Dermis microvascular lymphatic vessel endothelial cell (primary cell): ENCODE measurements at places on chromosomes 12 and 14.

- DNase-seq = no peak
Observed at GRCh38 chr12:106631150-106631549, 48.3 kb downstream of the RFX4 start.

GRCh38 chr12:59055204-59055860, 135.0 kb upstream of the LRIG3 start:
- DNase-seq = peak; percentile 93

GRCh38 chr14:77804592-77804991, 4.7 kb downstream of the ADCK1 start:
- DNase-seq = no peak

GRCh38 chr12:120853188-120853587, 51.0 kb downstream of the SPPL3 start:
- peak; percentile 38 for DNase-seq

DNA sequence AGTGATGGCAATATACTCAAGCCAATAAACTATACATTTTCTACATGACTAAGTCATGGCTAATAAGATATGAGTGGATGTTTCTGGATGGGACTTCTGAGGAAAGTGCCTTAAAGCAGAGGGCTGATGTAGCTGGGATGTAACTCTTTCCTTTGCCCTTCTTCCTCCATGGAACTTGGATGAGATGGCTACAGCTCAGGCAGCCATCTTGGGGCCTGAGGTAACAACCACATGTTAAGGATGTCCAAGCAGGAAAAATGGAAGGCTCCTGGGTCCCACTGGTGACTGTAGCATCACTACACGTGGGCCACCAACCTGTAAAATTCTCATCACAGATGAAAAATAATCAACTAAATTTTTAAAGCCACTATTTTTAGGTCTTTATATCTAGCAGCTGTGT, 54.4 kb upstream of the GRIP1 start:
- DNase-seq = no peak

GRCh38 chr12:96060041-96060440, 24.7 kb upstream of the LTA4H start:
- DNase-seq = no peak

DNA sequence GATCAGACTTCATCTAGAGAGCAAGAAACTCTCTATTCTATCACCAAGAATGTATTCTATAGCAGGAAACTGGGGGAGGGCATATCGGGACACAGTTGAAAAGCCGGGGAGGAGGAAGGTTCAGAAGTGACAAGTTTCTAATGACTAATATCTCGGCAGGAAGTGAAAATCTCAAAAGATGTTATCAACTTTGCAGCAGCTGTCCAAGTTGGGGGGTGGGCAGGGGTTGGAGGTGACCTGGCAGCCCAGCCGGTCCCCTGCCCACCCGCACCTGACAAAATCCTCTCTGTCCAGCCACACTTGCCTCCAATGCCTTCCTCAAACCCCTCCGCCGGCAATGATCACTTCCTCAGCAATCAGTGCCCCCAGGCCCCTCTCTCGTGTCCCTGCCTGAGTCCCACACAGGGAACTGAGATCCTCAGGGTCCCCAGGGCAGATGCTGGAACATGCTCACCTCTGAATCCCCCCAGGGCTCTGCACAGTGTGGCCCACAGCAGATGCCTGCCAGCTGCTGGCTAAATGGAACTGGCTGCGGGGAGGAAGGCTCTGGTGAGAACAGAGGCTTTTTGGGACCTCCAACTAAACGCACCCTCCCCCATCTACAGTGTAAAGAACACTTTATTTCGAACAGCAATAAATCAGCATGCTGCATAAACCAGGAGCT, 43.9 kb downstream of the CCDC88C start:
- DNase-seq = peak; percentile 56

DNA sequence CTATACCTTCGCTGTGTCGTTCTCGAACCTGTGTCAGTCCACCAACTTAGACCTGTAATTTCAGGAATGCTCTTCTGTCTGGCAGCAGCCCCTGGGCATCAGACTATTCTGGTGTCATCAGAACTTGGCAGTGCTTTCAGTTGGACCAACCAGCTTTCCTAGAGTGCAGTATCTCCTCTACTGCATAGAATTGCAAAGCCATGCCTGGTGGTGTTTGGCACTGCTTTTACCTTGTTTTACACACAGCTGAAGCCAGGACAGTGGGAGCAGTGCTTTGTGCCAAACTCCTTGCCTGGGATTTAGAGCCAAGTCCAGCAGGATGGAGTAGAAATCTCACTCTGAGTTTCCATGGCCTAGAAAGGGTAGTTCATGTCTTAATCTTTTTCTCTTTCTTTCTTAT, 1.5 kb downstream of the FLVCR2 start:
- no peak for DNase-seq

- DNase-seq = no peak
Observed at GRCh38 chr14:23735394-23735793, 99.2 kb downstream of the DHRS2 start.

DNA sequence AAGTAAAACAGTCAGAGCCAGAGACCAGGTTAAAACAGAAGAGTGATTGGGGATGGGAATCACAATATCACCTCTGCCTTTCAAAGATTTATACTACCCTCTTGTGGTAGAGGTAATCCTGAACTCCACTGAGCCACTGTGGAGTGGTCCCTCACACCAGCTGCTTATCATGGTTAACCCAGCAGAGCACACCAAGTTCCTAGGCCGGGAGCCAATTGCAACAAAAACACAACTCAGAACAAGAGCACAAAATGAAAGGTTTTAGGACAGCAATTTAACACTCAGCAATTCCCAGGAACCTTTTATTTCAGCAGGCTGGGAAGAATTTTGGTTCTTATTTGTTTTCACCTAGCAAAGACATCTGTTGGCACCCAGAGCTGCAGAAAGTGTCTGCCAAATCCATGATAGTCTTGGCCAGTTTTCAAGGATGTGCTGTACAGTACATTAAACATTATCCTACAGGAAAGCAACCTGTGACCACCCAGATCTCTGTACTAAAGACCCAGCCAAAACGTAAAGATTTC, 220.5 kb upstream of the ATXN7L3B start:
- DNase-seq = peak; percentile 24

DNA sequence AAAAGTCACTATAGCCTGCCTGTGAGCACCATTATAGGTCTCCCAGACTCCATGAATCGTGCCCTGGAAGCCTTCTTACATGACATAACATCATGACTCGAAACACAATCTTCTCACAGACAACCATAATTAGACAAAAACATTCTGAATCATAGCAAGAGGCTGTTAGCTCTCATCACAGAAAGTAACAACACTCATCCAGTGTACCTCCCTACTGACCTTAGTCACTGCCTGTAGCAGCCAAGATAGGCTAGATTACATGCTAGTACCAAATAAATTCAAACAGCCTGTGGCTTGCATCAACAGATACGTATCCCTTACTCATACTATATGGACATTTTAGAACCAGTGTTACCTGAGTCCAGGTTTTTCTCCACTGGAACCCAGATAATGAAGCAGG, 663.8 kb upstream of the FOXG1 start:
- DNase-seq = no peak

- peak; percentile 71 for DNase-seq
Observed at GRCh38 chr14:65211341-65211987, 109.1 kb upstream of the MAX start.

GRCh38 chr12:97181571-97182265, 274.7 kb downstream of the NEDD1 start:
- DNase-seq = no peak

- no peak for DNase-seq
Observed at GRCh38 chr12:21433525-21433924, 3.9 kb upstream of the PYROXD1 start.

DNA sequence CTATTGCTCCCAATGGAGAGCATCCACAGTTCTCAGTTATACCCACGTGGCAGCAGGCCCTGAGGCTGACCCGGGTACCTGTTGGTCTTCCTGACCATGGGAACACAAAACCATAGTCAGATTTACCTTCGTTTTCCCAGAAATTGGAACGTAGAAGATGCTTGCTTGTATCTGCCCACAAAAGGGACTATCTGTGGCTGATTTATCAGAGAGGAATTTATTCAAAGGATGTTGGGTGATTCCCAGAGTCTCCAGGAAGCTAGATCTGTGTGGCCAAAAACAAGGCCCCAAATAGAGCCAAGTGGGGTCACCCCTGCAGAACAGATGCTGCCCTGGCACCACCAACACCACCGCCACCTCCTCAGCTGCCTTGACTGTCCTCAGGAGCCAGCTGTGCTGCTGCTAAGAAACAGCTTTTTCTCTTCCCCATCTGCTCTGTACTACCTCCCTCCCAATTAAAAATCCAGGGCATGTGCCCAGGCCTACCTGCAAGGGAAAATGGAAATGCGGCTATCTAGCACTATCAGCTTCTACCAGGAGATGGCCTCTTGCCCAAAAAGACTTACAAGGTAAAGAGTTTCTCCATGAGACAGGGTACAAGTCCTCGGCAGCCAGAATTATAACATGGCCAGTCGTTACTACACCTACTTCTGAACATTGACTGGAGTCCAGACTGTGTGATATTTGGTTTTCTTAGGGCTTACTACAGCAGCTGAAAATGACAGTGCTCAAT, 128.6 kb upstream of the PLEKHG7 start:
- DNase-seq = no peak

DNA sequence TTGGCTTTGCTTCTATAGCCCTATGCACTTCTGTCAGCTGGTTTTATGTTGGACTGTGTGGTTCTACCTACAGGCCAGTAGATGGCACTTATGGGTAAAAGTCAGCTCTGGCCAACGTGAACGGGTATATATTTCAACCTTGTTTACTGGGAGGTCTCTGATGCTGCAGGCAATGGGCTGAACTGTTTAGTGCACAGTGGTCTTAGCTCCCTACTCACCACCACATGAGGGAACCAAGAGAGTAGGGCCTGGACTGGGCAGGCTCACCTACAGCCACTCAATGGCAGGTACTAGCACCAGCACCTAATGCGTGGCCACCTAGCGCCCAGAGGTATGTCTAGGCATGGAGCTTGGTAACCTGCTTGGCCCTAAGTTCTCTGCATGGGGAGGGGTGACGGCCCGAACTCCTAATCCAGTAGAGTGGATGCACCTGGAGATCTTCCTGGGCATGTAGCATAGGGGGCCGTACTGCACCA, 481.8 kb downstream of the TMEM117 start:
- no peak for DNase-seq

GRCh38 chr12:95626854-95627253, 75.6 kb upstream of the USP44 start:
- DNase-seq = no peak

GRCh38 chr14:59964251-59965007, 44.5 kb downstream of the LRRC9 start:
- DNase-seq = no peak

DNA sequence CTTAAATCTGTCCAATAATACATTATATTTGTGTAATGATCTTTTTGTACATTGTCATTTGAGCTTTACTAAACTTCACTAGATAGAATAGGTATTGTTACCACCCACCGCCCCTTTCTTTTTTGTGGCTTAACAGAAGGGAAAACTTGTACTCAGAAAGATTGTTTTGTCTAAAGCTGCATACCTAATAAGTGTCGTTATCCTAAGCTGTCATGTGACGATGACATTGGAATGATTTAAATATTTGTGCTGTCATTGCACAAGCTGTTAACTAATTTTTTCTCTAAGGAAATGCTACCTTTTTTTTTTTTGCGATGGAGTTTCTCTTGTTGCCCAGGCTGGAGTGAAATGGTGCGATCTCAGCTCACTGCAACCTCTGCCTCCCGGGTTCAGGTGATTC, 3.6 kb downstream of the DIP2B start:
- DNase-seq = no peak

GRCh38 chr14:103748534-103748857, 32.9 kb downstream of the ZFYVE21 start:
- DNase-seq = no peak

GRCh38 chr14:90412058-90412457, 15.2 kb downstream of the CALM1 start:
- DNase-seq = no peak

- DNase-seq = peak; percentile 56
Observed at GRCh38 chr14:52801014-52801712, 9.8 kb upstream of the GNPNAT1 start.

- DNase-seq = no peak
Observed at GRCh38 chr12:4477129-4477528, 31.5 kb upstream of the FGF6 start.

- no peak for DNase-seq
Observed at GRCh38 chr12:116677202-116677661, 60.6 kb downstream of the SPRING1 start.

GRCh38 chr12:105713606-105714305, 383.3 kb downstream of the C12orf75 start:
- peak; percentile 28 for DNase-seq

GRCh38 chr14:96502621-96503305, 581 bp downstream of the PAPOLA start:
- peak; percentile 41 for DNase-seq

DNA sequence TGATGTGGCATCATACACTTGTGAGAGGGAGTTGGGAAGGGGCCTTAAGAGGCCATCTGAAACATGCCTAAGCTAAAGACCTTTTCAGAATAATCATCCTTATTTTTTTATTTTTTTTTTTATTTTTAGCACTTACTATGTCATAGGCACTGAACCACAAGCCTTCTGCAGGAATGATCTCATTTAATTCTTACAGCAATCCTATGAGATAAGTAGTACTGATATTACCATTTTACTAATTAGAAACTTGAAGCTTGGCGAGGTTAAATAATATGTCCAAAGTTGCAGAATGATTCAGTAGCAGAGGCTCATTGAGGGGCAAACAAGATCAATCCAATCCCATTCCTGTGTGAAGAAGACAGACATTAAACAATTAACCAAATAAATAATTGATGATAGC, 33.4 kb upstream of the DDHD1 start:
- DNase-seq = no peak

DNA sequence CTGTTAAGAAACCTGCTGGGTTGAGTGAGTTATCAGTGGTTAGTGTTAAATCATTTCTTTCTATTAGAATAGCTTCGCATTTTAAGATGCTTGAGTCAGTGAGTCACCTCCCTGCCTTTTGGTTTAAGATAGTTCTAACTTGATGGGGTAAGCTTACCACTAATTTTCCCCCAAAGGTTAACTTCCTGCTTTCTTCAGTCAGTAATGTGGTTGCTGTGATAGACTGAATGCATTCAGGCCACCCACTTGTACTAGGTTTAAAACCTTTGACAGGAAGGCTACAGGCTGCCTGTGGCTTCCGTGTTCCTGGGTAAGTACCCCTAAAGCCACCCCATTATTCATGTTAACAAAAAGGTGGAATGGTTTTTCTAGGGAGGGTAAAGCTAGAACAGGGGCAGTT, 25.3 kb downstream of the CLEC2A start:
- DNase-seq = no peak

DNA sequence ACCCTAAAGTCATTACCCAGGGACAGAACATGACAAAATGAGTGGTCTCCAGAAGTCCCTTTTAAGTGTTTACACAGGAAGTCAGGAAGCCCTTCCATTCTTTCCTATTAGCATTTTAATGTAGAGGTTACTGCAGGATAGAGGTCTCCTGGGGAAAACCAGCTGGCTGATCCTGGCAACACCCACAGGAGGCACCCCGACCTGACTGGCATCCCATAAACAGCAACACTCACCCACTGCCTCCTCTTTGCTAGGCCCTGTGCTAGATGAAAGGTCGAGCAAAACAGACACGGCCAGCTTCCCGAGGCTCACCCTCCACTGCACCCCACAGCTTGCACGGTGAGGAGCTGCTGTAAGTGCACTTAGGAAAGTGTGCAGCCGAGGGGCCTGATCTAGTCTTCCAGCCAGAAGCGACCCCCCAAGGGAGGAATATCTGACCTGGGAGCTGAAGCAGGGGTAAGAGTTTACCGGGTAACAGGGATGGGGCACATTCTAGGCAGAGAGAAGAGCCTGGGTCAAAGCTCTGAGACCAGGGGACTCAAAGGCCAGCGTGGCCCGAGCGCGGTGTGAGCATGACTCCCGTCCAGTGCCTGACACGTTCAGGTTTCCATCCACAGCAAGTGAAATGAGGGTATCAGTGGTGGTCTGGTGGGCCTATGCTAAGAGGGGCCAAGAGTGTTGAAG, 9.0 kb downstream of the DAZAP2 start:
- no peak for DNase-seq
